ENCODE measurements at places on chromosomes 7 and 10.

DNA sequence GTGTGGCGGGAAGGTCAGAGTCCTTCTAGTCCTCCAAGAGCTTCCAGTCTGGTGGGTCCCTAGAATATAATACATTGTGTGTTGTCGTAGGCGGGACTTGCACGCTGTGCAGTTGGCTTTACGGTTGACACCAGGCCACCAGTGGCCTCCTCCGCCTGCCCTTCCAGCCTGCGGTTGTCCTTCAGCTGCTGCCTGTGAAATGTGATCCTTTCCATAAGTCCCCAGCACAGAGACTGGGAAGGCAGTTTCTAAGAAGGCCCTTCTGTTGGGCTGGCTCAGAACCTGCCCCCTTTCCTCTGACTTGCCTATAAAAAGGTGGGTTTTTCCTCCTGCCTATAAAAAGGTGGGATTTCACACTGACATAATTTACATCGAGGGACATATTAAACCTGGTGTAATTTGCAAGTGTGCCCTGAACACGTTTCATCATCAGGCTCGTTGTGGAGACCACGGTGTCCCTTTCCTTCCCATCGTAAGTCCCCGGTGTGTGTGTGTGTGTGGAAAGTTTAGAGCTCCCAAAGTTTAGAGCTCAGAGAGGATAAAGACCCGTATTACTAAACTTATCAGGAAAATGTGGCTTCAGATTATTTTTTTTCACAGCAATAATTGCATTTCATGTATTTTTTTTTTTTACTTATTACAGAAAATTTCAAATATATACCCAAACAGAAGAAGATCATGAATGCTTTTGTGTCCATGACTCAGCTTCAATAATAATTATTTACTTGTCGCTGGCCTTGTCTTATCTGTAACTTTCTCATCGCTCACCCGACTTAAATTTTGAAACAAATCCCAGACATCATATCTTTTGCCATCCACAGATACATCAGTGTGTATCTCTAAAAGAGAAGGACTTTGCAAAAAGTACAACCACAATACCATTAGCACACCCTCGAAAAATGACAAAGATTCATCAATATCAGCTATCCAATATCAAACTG, 45.1 kb downstream of the CUX1 start:
- no peak for DNase-seq

GRCh38 chr7:20402747-20403230, 72.1 kb downstream of the ITGB8 start:
- DNase-seq = no peak

DNA sequence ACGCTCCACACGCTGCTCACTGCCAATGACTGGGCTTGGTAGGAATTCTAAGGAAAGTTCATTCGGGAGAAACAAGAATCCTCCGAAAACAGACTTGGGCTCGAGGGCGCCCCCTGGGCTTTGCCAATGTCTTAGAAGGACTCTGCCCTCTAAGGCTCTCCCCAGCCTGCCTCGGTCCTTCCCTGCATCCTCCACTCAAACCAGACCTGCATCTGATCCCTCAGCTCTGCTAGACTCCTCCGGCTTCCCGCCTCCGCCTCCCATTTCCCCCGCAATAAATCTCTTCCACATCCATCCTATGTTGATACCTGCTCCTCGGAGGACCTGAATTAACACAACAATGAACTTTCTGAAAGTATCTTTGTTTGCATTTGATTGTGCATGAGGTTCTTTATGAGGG, 177.6 kb downstream of the PLPP4 start:
- no peak for DNase-seq

DNA sequence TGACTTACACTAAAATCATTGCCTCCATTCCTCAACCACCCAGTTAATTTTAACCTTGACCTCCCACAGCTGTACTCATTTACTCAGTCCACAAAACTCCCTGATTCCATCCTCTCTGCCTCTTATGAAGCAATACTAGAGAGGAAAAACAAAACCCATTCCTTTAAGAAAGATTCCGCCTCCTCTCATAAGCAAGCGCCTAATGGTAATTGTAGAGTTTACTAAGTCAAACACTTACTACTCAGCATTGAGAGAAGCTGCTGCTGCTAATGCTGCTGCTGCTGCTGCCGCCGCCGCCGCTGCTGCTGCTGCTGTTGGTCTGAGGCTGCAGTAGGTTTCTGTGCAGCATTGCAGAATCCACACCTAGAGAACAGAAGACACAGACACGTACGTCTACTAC, 2.1 kb upstream of the ADD3 start:
- no peak for DNase-seq

- no peak for DNase-seq
These were observed 816 bp upstream of the SDK1 start for GRCh38 chr7:3300221-3300650.

DNA sequence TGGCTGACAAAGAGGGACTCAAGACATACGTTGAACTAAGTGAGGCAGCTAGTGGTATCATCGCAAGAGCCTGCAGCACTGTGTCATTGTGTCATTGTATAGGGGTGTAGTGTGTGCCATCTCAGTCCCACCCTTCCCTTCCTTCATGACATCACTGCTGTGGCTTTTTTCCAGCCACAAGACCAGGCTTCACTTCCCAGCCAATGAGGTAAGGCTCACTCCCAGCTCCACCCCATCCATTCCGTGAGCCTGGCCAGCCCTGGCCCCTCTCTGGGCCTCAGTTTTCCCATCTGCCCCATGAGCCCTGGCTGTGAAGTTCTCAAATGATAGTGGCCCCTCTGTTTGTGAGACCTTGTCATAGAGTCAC, 134.3 kb upstream of the ZMIZ1 start:
- no peak for DNase-seq
